ENCODE measurements at places on chromosomes 6 and 20. TPM values are rescaled to one million over a fixed set of nuclear protein-coding genes. Genes with fewer than 3 reads are reported as not detected.

The GRM4 gene
- under 0.01 TPM for total RNA-seq

The REM1 gene
- total RNA-seq, result 0.19 TPM

The ZHX3 gene
- total RNA-seq, result 12.1 TPM

The ADGRB3 gene
- total RNA-seq, result not detected

The HLA-G gene
- total RNA-seq, result not detected

The C6orf163 gene
- 0.77 TPM for total RNA-seq

The LY86 gene
- not detected for total RNA-seq

The HSPA1L gene
- 1.3 TPM for total RNA-seq

The EPPIN gene
- not detected for total RNA-seq

The PFDN4 gene
- total RNA-seq, result 115 TPM

The CYP39A1 gene
- total RNA-seq, result under 0.01 TPM

The MOG gene
- not detected for total RNA-seq

The CCN5 gene
- total RNA-seq, result under 0.01 TPM

The DYNLRB1 gene
- total RNA-seq, result 28.6 TPM

The DOK5 gene
- total RNA-seq, result 35.9 TPM

The SRSF12 gene
- 0.28 TPM for total RNA-seq

The WFDC5 gene
- total RNA-seq, result not detected

The GTSF1L gene
- total RNA-seq, result not detected

The RBM38 gene
- 8.2 TPM for total RNA-seq

The LRP11 gene
- total RNA-seq, result 69.1 TPM

The LY6G6F gene
- total RNA-seq, result not detected

The DDX43 gene
- total RNA-seq, result 1.2 TPM

The TCF21 gene
- 8.2 TPM for total RNA-seq

The PI16 gene
- total RNA-seq, result 0.28 TPM

The CLVS2 gene
- not detected for total RNA-seq

The PTGIS gene
- 191 TPM for total RNA-seq

The MATN4 gene
- not detected for total RNA-seq

The ULBP1 gene
- total RNA-seq, result under 0.01 TPM

The OR12D3 gene
- total RNA-seq, result not detected
